ENCODE measurements at places on chromosomes 6 and 20. TPM values are rescaled to one million over a fixed set of nuclear protein-coding genes. Genes with fewer than 3 reads are reported as not detected.

GRCh38 chr6:167828325-167828956 is 1.7 kb downstream of the AFDN start:
- H3K27me3 ChIP-seq, result no peaks in the 10 kb centered on the region
- peak overlapping the region; percentile 99 for H3K27ac ChIP-seq
- H3K4me3 ChIP-seq, result peak overlapping the region; percentile 95

DNA sequence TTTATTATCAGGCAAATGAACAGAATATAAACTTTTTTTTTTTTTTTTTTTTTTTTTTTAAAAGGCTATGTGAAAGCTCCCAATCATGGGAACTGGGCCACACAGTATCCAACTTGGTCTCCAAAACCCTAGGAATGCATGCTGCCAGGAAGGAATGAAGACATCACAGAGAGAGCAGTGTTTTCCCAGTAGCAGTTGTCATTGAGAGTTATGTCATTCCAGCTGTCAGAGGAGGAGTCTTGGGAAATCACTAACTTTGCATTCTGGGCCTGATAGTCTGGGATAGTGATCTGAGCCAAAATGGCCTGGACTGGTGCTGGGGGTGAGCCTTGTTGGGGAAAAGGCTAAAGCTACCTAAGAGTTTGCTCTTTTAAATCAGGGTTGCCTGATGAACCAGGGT is 231.3 kb upstream of the MAP3K7 start:
- no peak overlapping the region for H3K27ac ChIP-seq
- no peaks in the 10 kb centered on the region for H3K4me1 ChIP-seq
- no peaks in the 10 kb centered on the region for H3K36me3 ChIP-seq
- DNase-seq, result no peak

- no peak overlapping the region for H3K4me3 ChIP-seq
- H3K4me1 ChIP-seq, result peaks cover 11% of the 10 kb centered on the region
These were observed 77.6 kb downstream of the SAMD5 start for GRCh38 chr6:147586044-147586443.

- no peaks in the 10 kb centered on the region for H3K36me3 ChIP-seq
- peaks cover 5% of the 10 kb centered on the region for H3K4me1 ChIP-seq
- no peak overlapping the region for H3K27ac ChIP-seq
These were observed 70.6 kb upstream of the CCN2 start for GRCh38 chr6:132021552-132022375.

The FOXC1 gene
- total RNA-seq, result 52.2 TPM

Measured in mesothelial cell of epicardium (in vitro differentiated cells).